ENCODE measurements at places on chromosomes 5 and 9.
A peak's percentile ranks its signal among the peaks of the same experiment; 100 is the strongest.

DNA sequence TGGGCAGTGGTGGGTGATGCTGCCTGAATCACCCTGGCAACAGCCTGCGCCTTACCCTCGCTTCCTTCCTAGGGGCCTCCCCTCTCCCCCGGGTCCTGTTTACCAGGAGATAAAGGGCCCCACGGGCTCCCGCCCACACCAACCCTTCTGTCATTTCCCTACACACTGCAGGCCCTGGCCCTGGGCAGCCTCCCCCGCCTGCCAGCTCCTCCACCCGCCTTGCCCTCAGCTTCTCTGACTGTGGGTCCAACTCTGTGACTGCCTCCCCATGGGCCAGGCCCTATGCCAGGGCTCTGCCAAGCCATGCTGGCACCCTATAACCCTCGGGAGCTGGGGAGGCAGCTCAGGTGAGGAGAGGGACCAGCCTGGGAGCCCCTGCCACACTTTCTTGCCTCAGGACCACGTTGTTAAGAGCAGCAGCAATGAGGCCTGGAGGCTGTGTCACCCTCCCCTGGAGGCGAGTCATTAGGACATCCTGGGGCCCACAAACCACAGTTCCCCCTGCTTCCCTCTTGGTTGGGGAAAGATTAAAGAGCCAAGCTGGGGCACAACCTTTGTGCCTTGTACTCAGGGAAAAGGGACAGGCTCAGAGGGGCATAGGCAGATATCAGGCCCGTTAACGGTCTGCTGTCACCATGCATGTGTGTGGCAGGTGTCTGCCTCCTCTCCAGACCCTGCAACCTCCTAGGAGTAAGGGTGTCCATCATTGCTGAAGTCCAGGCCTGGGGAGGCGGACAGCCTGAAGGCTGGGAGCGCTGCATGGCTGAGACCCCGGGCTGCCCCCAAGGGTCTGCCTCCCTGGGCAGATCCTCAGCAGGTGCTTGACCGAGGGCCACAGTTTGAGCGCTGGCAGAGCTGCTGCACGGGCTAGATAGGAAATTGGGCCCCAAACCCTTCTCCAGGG lies 2.8 kb downstream of the MGAT4B start:
- DNase-seq: peak; percentile 39

- DNase-seq: no peak
Observed at GRCh38 chr5:151128817-151129216, 28.8 kb downstream of the ANXA6 start.

DNA sequence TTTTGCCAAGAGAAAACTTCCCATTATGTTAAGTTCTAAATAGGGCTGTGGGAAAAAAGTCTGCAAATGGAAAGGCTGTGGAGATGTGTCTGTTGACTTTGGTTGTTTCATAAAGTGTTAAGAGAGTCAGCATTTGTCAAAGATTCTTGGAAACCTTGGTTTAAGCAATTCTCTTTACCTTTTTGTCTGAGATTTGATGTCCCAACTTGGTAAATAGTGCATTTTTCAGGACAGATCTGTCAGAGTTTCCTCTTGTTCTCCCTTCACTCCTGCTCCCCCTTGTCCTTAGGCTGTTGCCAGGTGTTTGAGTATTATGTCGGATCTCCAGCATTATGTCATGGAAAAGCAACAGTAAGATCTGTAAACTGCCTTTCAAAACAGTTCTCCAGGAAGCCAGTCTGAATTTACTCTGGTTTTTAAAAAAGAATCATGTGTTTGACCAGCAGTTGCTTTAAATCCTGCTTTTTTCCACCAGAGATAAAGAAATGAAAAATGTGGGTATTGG lies 79.1 kb upstream of the ADAMTSL1 start:
- no peak for DNase-seq

GRCh38 chr5:175223291-175223690 lies 220.7 kb downstream of the DRD1 start:
- no peak for DNase-seq

- no peak for DNase-seq
Observed at GRCh38 chr9:87615136-87615535, 110.8 kb upstream of the CTSL start.

DNA sequence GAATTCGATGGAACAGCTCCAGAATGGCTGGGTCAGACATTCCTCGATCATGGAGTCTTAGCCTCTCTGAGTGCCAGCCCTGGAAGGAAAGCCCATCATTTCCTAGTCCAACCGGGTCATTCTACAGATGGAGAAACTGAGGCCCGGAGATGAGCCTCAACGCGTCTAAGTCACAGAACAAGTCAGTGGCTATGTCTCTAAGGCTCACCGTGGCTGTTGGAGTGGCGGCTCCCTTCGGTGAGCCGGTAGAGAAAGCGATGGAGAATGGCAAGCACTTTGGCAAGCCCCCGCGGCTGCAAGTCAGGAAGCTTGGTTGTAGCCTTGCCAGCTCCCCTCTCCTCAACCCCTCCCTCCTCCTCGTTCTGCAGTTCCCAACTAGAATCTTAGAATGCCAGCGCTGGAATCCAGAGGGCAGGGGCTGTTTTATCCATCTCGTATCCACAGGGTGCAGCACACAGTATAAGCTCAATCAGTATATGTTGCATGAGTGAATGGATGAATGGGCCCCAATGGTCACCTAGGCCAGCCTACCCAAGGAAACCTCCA lies 438 bp upstream of the ARSI start:
- peak; percentile 72 for DNase-seq

- DNase-seq: no peak
Observed at GRCh38 chr5:116378007-116378776, 196.4 kb downstream of the SEMA6A start.

GRCh38 chr5:110258460-110259216 lies 467.8 kb downstream of the TMEM232 start:
- no peak for DNase-seq

GRCh38 chr9:84339503-84339902 lies 1.1 kb downstream of the SLC28A3 start:
- no peak for DNase-seq

DNA sequence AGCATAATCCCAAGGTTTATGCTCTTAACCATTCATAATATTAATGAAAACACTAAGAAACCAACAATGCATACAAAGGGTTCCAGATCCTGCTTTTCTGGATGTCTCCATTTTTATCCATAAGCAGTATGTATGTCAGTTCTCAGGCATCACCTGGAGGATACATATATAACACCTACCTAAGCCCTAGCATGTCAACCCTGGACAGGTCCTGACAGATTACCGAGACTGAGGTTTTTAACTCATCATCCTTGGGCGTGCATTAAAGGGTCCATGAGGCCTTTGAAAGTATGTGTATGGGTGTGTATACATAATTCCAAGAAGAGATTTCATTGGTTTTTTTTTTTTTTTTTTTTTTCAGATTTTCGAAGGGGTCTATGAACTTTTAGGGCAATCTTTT lies 70.6 kb downstream of the SH3TC2 start:
- DNase-seq: no peak

DNA sequence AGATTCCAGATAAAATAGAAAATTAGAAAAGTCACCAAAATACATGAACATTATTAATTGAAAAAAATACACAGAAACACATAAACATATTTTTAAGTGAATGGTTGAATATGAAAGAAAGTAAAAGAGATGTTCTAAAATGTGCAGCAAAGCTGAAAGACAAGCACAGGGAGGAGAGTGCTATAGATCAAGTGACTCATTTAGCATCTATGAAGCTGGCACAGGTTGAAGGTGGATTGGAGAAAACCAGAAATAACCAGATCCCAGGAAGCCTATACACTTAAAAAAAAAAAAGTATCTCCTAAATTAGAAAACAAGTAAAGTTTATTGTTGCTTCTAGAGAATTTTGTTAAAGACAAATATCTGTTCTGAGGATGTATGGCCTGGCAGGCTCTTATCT lies 338.9 kb downstream of the CDH12 start:
- no peak for DNase-seq

DNA sequence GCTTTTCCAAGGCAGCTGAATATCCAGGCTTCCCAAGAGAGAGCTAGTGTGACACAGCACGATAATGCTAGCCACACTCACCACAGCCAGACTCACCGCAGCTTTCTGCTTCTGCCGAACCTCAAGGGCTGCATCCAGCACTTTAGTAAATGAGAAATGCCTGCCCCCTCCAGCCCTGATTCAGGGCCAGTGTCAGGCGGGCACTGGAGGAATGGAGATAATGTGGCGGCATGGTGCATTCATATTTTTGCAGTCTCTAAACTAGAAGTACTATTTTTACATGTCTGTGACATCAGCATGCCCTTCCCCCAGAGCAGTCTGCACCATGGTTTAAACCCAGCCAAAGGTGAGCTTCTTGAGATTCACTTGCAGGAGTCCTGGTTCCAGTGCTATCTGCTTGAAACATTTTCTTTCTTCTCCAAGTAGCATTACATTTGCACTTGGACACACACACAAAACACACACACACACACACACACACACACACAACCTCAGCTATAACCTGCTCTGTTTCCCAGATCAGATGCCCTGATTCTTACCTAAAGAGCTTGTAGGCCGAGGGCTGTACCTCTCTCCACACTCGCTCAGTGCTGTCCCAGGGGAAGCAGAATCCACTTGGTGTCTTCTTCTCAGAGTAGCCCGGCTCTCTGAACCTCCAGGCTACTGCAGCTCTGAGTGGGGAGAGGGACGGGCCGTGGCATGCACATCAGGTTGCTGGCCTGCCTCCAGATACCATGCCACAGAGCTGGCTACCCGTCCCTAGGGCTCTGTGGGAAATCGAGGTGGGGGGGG lies at the start of gene FGF1:
TSS of gene FGF1 (minus strand) at position 673 of the 792 bp plus-strand sequence. CDS start 71,963 bp downstream, outside the sequence.
- DNase-seq: no peak

DNA sequence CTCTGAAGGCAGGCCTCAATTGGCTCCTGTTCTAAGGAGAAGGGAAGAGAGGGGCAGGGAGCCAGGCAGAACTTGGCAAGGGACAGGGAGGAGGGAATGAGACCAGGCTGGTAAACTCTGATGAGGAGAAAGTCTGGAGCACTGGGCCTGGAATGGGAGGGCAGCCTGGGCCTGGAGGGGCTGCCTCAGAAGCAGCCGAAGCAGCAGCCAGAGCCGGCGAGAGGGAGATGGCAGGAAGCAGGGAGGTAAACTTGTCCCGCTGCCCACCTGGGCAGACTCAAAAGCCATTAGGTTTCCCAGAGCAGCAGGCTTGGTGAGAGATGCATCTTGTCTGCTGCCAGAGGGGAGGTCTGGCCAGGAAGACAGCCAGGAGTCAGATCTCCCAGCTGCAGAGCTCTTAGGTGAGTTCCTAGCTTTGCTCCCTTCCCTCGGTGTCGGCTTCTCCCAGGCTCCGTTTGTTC lies 37.0 kb upstream of the CRB2 start:
- DNase-seq: no peak

DNA sequence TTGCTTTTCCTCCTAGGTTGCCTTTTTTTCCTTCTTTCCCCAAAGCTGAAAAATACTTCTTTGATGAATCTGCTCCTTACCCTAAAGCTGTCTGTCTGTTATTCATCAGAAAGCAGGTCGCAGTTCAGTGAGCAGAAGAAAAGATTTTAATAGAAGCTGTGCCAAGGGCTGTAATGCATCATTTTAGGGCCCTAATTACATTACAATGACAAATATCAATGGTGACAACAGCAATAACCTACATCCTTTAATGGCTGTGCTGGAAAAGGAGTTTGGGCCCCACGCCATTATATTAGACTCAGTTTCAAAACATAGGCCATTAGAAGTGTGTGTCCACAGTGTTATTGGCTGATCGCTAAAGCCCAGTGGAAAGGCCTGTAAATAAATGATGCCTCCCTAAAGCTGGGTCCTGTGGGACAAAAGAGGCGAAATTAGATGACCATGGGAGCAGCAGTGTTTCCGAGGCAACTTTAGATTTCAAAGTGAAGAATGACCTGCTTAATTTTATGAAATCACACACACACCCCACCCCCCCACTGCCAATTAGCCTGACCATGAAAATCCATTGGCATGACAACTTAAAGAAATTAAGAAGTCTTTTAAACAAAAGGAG lies 38.4 kb downstream of the TLE4 start:
- DNase-seq: no peak

- peak; percentile 56 for DNase-seq
Observed at GRCh38 chr5:16539169-16539666, 73.6 kb upstream of the ZNF622 start.

DNA sequence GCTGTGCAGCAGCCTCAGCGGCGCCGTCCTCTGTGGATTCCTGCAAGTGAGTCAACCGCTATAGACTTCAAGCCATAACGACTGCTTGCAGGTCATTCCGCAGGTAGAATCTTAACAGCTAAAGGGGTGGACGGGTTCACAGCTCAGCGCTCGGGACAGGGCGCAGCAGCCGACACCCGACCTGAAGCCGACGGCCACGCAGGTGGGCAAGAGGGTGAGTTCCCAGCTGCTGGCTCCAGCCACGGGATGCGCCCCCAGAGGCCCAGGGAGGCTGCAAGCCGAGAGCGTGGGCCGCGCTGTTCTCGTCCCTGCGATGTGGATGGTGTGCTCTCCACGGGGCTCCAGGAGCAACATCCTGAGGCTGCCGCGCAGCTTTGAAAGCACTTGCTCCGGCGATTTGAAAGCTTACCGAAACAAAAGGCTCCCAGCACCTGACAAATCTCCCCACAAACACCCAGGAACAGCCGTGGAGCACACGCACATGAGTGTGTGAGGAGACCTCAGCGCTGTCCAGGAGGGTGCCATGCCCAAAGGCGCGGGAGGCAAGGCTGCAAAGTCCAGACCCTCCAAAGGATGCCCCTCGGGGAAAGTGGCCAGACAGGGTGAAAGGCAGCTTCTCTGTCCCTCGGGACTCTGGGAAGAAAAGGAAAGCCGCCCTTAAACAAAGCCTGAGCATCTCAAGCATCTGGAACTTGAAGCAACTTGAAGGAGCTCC lies 48.7 kb downstream of the EXD3 start:
- DNase-seq: no peak

DNA sequence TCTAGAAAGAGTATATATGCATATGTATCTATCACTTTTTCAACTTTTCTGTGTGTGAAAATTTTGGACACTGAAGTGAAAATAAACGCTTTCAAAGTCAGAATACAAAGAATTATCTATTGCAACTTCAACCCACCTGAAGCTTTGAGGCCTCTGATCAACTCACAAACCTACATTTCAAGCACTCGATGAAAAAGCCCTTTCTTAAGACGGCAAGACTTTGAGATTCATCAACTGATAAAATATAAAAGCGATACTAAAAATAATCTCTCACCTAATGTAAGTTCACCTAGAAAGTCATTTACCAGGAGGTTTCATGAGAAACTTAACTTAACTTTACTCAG lies 1.2 kb downstream of the GOLPH3 start:
- DNase-seq: no peak

GRCh38 chr5:10994091-10994986 lies 233.3 kb upstream of the DAP start:
- DNase-seq: no peak

GRCh38 chr5:143426437-143426991 lies 23.0 kb upstream of the NR3C1 start:
- DNase-seq: no peak

DNA sequence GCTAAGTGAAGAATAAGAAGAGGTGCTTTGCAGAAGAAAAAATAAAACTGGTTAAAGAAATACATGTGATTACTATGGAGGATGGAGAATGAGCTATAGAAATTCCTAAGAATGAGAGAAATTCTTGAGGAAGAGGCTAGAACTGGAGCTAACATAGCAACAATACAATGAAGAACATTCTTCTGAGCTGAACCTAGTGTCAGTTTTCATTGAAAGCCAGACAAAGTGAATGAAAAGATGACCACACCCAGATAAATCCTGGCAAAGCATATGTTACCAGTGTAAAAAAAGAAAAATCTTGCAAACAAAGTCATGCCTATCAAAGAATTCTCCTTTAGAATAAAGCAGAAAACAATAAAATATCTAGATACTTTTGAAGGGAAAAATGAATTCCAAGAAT lies 39.6 kb downstream of the SGCD start:
- DNase-seq: no peak
